ENCODE measurements at places on chromosomes 3 and 15.

GRCh38 chr15:34688699-34689098 lies 66.1 kb downstream of the GJD2 start:
- DNase-seq = no peak

DNA sequence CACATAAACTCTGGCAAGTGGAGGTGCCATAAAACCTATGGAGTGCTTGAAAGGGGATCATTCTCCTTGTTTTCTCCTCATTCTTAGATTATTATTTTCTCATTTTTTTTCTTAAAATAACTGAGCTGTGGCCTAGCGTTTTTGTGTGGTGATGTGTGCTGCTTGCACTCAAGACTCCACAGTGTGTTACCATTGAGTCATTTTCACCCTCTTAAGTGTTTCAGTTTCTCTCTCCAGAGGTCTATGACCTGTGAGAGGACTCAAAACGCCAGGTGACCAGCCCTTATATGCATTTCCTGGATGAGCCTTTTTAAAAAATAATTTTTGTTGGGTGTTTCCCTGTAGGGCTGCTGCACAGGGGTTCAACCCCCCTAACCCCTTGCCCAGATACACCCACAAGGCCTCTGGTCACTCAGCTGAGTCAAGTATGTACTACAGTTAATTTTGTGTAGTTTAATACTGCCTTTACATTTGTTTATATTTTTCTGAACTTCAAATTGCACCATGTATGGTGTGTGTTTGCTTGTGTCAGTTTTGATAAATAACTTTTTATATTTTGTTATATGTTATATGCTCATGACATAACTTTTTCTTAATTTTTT lies 15.4 kb upstream of the BTLA start:
- no peak for DNase-seq

DNA sequence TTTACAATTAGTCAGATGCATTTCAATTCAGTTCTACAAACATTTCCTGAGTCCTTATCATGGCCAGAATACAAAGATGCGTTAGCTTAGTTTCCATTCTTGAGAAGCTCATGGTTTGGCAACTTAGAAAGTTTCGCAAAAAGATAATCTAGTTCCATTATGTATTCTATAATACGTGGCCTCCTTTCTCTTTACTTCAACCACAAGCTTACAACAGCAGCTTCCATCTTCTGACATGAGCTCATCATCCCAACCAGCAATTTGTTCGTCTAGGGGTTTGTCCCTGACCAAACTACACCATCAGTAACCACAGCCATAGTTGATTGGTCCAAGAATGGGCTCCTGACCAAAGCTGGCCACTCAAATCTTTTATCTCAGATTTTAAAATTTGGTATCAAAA lies 267.6 kb upstream of the TBC1D5 start:
- DNase-seq = no peak

GRCh38 chr15:74194572-74195559 lies 7.7 kb downstream of the STRA6 start:
- DNase-seq = no peak

GRCh38 chr3:10783360-10784351 lies 32.4 kb upstream of the SLC6A11 start:
- no peak for DNase-seq

- DNase-seq = no peak
Measured at GRCh38 chr3:152122851-152123250, 145.9 kb upstream of the MBNL1 start.

GRCh38 chr3:14780927-14781507 lies 37.7 kb upstream of the FGD5 start:
- no peak for DNase-seq

DNA sequence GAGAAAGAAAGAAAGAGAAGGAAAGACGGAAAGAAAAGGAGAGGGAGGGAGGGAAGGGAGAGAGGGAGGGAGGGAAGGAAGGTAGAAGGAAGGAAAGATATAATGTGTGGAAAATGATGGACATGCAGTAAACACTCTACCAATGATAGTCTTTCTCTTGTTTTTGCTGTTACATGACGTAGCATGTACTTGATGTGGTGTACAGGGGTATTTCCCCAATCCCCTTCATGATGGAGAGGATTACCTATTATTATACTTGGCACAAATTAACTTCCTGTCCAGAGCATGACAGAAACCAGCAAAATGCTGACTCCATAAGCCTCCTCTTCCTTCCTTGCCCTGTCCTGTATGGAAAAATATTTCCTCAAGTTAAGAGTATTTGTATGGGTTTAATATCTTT lies 124.4 kb downstream of the B3GALNT1 start:
- no peak for DNase-seq

DNA sequence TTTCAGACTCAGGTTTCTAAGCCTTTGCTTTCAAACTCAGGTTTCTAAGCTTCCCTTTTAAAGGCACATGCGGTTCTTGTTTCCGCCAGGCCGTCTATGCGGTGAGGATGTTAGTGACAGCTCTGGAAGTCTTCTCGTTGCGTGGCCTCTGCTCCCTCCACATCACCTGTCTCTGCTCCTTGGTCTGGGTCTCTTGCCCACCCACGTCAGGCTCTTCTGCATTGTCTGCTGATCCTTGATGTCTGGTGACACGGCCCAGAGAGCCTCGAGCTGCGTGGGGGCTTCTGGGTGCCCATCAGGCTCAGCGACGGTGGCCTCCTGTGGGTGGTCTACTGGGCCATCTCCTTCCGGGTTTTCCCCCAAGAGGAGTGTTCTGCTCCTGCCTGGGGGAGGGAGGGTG lies 30.5 kb downstream of the KLF13 start:
- DNase-seq = no peak

DNA sequence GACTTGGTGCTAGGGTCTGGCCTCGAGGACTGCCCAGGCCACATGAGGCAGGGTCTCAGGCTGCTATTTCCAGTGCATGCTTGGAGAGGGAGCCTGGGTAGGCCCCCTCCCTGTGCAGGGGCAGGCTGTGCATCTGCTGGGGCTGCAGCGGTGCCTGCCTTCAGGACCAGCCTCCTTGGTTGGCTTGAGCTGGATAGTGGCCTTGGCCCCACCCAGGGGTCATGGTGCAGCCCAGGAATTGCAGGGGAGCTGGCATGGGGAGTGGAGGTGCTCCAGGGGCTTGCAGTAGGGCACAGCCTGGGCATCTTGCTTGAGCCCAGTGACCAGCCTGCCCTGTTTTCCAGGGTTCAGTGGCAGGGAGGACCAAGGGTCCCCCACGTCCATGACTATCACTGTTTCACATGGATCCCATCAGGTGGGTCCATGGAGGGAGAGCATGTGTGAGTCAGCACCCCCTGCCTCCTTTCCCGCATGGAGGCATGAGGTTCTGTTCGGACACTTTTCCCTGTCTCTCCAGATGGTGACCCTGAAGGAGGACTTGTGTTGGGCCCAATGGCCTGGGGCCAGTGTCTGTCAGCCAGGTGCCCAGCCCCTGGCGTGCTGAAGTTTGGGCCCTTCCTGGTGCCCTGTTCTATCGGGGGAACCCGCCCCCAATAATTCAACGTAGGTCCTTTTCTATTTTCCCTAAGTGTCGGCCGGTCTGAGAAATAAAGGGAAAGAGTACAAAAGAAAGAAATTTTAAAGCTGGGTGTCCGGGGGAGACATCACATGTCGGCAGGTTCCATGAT lies 218.6 kb downstream of the SNRPN start:
- no peak for DNase-seq

Measured in activated CD8-positive, alpha-beta memory T cell treated with anti-CD3 and anti-CD28 coated beads for 1 hour (primary cell).